ENCODE measurements at places on chromosomes 5 and 9.
A peak's percentile ranks its signal among the peaks of the same experiment; 100 is the strongest.

- no peak for DNase-seq
Measured at GRCh38 chr9:100111235-100111634, 12.2 kb downstream of the INVS start.

DNA sequence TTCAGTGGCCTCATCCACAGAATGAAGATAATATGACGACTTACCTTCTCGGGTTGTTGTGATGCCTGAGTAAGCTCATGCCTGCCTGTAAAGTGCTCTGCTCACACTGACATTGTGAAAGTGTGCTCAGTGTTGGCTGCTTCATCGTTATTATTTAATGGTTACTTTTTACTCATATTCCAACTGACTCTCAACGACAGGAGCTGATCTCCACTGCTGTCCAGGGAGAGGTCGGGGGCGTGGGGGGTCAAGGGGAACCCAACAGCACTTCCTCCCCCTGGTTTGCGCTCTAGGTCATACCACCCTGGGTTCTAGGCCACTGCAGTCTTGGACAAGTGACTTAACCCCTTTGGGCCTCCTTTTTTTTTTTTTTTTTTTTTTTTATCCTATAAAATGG, 52.9 kb upstream of the ANGPTL2 start:
- no peak for DNase-seq

DNA sequence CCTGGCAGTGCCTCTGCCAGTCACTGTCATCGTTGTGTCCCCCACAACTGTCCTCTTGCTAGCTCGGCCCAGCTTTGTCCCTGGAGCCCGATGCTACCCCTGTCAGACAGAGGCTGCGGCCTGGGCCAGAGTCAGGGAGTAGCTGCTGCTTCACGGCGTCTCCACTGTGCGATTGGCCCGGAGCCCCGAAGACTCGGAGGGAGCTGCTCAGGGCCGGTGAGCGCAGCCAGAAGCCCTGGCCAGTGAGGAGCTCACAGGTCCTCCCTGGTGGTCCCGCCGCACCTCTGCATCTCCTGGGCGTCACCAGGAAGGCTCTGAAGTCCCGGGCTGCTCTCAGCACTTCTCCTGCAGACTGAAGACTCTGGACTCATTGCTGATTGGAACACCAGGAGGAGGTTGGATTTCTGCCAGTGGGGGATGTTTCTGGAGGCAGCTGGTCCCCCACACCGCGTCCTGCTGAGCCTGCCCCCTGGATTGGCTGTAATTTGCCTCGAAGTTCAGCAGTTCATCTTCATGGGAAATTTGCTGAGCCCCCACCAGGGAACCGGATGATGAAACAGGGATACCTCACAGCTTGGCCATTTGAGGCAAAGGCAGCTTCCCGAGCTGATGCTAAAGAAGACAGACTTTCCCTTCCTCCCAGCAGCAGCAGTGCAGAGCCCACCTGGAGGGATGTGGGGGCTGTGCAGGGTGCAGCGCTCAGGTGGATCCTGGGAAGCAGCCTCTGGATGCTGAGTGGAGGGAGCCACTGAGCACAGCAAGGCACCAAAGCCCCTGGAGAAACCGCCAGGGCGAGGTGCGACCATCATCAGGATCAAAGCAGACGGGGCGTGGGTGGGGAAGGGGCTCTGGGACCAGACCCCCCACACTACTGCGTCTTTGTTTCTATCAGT, 45.6 kb downstream of the USP20 start:
- no peak for DNase-seq

DNA sequence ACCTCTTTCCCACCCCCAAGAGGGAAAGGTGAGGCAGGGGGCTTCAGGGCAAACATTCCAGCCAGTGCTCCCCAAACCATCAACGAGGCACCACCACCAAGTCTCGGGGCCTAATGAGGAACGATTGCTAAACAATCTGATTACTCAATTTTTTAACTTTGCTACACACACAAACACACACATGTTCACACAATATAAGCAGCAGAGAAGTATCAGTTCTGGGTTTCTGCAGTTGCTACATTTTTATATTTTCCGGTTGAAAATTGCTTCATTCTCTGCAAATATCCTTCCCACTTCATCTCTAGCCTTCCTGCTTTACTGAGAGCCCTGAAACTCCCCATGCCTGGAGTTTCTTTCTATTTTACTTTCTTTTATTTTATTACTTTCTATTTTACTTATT, 60.2 kb downstream of the FEM1C start:
- no peak for DNase-seq

DNA sequence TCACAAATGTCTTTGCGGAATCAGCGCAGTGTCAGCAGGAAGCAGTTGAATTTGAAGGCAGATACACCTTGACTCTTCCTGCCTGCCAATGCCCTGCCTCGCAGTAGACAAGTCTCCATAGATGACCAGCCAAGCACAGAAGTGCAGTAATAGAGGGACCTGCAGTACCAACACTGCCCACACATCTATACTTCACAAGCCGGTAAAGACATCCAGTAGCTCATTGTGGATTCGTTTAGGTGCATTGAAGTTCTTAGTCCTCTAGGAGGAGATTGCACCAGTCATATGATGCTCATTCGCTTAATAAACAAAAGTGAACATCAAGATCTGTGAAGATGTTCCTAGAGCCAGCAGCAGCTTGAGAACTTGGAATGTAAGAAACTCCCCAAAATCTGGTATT, 7.1 kb upstream of the IFNA2 start:
- no peak for DNase-seq

GRCh38 chr9:134863306-134863902, 17.2 kb upstream of the FCN2 start:
- no peak for DNase-seq

DNA sequence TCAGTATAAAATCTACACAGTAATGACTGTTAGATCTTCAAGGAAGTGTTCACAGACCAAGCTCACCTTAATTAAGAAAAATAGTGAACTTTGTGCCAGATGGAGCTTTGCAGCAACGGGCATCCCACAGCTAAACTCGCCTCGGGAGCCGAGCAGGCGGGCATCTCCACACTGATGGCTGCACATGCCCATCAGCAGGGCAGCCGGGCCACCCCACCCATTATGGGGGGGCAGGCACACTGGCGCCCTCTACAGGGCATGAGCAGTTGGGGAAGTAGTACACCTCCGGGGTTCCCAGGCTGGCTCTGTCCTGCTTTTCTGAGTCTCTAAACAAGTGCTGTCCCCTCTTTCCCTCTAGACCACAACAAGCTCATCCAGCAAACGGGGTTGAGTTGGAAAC, 21.6 kb downstream of the ANKS6 start:
- peak; percentile 20 for DNase-seq

- DNase-seq = peak; percentile 29
Measured at GRCh38 chr5:43017428-43017815, 22.7 kb downstream of the ANXA2R start.

GRCh38 chr9:86975606-86976005, 28.3 kb upstream of the GAS1 start:
- no peak for DNase-seq

GRCh38 chr5:79743846-79744605, 54.4 kb downstream of the CMYA5 start:
- DNase-seq = no peak

- no peak for DNase-seq
Measured at GRCh38 chr5:34499001-34499734, 157.0 kb upstream of the RAI14 start.

DNA sequence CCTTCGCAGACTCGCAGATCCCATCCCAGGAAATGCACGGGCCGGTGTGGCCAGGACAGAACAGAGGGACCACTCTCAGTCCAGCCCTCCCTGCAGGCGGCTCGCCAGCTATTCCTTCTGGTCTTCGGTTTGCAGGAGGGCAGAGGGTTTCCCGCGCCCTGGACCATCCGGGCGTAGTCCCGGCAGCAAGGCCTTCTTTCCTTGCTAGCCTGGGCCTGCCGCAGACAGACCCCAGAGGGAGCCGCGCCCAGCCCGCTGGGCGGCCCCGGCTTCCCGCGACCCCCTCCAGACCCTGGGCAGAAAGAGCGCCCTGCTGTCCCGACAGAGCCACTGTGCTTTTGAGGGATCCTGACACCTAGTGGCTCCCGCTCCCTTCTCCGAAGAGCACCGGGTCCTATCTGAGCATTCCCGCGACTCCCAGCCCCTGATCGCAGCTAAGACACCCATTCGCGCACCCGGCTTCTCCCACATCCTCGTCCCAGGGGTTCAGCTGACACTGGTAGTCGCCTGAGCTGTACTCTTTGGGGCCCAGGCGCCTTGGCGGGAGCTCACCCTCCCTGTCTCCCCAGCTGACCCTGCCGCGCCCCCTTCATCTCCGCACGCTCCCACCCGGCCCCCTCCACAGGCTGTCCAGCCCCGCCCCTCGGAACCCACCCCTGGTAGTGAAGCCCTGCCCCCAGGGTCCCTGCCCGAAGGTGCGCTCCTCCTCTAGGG, 1.1 kb downstream of the CFAP90 start:
- DNase-seq = no peak

DNA sequence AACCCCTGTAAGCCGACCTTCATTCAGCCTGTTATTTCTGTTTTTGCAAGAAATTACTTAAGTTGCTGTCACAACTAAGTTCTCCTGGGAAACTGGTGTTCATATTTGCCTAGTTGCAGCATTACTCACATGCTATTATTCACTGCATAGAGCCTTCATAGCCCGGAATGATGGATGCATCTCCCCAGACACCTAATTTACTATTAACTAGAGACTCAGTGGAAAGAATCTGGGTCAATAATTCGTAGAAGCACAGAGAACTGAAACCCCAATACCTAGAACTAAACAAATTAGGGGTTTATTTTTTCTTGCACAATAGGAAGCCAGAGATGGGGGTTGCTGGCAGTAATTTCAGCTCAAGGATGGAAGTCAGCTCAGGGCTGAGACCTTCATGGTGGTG, 45.7 kb upstream of the FAM170A start:
- no peak for DNase-seq

GRCh38 chr5:72957337-72957736, 1.5 kb downstream of the FCHO2 start:
- no peak for DNase-seq

DNA sequence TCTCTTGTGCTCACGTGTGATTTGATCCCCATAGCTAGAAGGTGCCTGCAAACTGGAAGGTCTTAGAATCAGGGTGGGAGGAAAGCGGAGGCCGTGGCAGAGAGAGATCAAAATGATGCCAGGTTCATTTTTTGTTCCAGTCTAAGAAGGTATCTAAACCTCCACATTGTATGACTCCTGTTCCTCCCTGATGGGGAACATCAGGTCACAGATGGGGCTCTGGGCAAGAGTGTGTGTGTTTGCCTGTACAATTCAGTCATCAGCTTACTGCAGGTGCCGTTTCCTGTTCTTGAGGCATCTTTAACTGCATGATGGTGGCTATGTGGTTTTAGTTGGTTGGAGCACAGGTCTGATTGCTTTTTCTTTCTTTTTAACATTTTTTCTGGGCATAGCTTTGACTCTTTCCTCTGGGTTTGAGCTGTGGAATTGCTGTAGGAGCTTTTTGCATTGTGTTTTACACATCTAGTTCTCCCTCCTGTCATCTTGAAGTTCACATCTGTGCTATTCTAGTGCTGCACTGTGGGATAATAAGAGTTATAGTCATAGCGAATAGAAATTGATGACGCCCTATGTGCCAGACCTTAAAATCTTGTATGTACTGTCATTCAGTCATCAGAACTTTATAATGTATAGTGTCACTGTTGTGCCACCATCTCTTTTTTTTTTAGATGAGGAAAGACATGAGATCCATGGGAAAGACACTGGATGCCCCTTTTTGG, 30.8 kb downstream of the ARHGAP26 start:
- peak; percentile 13 for DNase-seq

DNA sequence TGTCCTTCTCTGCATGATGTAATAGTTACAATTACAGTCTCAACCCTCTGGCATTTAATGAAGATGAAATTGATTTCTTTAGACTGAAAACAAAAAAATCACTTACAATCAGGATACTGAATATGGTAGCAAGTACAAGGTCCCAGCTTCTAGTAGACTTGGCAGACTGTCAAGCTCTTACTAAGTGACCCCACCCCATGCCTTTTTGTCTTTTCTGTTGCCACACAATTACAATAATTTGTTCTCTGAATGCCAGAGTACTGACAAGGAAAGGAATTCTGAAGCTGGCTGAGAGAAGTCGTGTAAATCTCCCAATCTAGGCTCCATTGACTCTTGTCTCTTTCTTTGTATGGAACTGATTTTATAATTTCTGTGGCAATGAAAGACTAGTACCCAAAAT, 154.2 kb downstream of the TMC1 start:
- no peak for DNase-seq

- no peak for DNase-seq
Measured at GRCh38 chr9:34582787-34583186, 6.7 kb downstream of the CNTFR start.

DNA sequence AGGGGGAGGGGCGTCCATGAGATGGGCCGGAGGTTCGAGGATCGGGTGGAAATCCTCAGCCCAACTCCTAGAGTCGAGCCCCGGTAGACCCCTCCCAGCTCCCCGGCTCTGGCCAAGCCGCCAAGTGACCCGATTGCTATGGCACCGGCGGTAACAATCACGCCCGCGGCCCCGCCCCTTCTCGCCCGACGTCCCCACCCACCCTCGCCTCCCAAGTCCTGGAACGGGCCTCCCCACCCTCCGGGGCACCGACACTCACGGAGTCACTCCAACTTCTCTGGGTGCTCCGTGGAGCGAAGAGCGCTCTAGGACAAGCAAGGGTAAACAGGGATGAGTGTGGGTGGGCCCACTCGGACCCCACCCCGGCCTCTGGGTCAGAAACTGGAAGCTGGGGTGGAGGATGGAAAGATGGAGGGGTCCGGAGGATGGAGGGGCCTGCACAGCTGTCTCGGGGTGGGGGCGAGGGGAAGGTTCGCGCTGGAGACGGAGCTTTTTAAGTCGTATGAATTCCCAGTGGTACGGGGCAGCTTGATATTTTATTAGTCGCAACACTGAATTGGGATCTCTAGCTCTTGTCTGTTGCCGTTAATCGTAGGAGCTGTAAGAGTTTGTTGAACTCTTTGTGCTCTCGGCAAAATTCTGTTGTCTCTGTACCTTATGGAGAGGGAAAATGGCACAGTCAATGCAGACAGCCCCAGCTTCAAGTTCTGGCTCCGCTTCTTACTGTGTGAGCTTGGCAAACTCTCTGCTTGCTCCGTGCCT, at the start of gene SPACA9:
SPACA9 (plus strand) TSS at position 204 of the 762 bp plus-strand sequence. CDS start 5,050 bp downstream, outside the sequence.
- peak; percentile 15 for DNase-seq

DNA sequence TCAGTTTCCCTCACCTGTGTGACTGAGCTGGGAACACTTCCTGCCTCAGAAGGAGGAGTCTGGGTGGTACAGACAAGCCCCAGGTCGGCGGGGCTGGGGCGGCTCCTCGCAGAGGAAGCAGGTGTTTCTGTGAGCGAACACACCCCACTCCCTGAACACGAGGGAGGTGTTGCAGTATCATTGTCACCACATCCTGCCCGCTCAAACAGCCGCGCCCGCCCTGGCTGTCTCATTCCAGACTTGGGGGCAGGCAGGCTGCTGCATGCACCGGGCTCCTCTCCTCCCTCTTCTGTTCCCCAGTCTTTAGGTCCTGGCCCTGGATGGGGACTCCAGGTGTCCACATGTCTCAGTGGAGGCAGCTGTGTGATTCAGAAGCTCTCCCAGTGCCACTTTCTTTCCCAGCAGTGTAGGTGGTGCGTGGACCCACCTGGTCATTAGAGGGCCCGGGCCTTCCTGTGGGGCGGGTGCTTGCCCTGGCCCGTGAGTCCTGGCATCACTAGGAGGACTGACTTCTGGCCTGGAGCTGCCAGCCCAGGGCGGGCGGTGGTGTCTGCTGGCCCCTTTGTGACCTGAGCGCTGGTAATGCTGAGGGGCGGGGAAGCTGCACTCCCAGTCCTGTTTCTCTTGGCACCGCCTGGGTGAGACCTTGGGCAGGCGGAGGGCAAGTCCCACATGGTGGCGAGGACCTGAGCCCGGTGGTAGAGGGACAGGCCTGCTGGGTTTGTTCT, 18.3 kb upstream of the PHYHD1 start:
- peak; percentile 90 for DNase-seq

GRCh38 chr9:4662989-4663792, 1.1 kb downstream of the PLPP6 start:
- no peak for DNase-seq
